ENCODE measurements at places on chromosomes 16 and 17. TPM values are rescaled to one million over a fixed set of nuclear protein-coding genes. Genes with fewer than 3 reads are reported as not detected.

The OR2C1 gene
- total RNA-seq: not detected

The SMG1 gene
- 66.7 TPM for total RNA-seq

The ZSCAN10 gene
- not detected for total RNA-seq

The VWA3A gene
- total RNA-seq: not detected

DNA sequence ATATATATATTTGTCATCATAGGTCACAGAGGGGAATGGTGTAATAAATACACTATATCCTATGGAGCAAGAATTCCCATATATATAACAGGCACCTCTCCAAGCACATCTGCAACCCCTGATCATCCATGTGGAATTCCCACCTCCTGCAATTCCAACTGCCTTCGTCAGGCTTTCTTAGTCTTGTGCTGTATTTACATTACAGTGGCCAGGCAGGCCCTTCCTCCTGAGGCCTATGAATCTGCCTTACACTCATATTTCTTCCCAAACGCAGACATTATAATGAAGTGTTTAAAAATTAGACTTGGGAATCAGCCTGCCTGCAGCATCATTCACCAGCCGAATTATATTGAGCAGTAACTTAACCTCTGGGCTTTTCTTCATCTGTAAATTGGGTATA is 19.3 kb upstream of the DNAH9 start:
- DNase-seq: no peak
- H3K4me1 ChIP-seq: no peaks in the 10 kb centered on the region

GRCh38 chr16:72434159-72434558 is 262.2 kb upstream of the PMFBP1 start:
- DNase-seq: no peak
- H3K27me3 ChIP-seq: no peaks in the 10 kb centered on the region
- no peak overlapping the region for H3K27ac ChIP-seq
- H3K4me3 ChIP-seq: no peak overlapping the region

DNA sequence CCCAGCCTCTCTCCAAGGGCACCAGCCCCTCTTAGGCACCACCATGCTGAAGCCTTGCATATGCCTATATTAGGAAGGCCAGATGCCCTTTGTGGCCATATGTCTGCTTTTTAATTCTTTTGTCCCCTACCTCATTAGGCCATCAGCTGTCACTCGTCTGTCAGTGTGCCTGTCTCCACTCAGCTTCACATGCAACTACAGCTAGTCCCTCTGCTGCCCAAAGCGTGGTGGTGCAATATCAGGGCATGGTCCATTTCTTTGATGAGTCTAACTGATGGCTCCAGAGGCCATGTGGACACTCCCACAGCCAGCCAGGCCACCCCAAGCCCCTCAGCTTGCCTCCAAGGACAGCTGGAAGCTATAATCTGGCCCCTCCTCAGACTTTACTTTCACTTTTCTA is 36.3 kb downstream of the MYO18A start:
- no peak for DNase-seq
- no peaks in the 10 kb centered on the region for H3K27me3 ChIP-seq
- H3K4me3 ChIP-seq: no peak overlapping the region
- H3K36me3 ChIP-seq: no peaks in the 10 kb centered on the region
- peaks cover 31% of the 10 kb centered on the region for H3K4me1 ChIP-seq
